Central memory CD8-positive, alpha-beta T cell (primary cell): ENCODE measurements at places on chromosomes 11 and 22.

GRCh38 chr22:49704345-49705215, 123.1 kb downstream of the BRD1 start:
- no peak for DNase-seq
- H3K36me3 ChIP-seq, result no peaks in the 10 kb centered on the region
- H3K27ac ChIP-seq, result no peak overlapping the region
- no peak overlapping the region for H3K4me3 ChIP-seq
- H3K4me1 ChIP-seq, result peaks cover 5% of the 10 kb centered on the region

- no peak overlapping the region for H3K27ac ChIP-seq
- peaks cover 47% of the 10 kb centered on the region for H3K27me3 ChIP-seq
- no peaks in the 10 kb centered on the region for H3K36me3 ChIP-seq
- DNase-seq, result no peak
Observed at GRCh38 chr11:19597206-19597605, 115.4 kb upstream of the NAV2 start.

DNA sequence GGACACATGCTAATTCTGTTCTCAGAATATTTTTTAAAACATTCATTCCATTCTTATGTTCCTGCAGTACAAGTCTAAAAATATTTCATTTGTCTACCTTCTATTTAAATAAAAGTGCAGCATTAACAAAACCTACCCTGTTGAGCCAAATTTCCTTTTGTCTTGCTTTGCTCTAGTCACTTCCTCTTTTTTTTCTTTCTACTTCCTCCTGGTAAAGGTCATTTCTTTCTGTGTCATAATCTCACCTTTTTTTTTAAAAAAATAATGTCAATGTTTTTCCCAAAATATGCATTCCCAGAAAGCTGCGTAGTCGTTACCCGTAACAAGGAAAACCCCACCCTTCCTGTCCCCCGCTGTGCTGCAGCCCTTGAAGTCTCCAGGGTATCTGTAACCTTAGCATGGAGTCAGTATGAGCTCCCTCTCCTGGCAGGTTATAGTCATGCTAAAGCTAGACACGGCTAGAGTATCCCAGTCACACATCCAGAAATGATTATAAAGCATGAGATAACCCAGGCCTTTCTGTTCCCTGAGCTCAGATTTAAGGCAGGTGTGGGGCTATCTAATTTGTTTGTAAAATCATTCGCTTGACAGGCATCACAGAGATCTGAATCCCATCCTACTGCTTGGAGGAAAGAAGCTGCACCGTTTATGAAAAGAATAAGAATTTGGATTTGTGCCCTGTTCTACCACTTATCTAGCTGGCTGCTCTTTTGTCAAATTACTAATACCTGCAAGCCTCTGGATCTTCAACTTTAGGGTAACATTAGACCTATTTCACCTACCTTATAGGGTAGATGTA, 51.1 kb upstream of the EED start:
- H3K4me1 ChIP-seq, result peaks cover 14% of the 10 kb centered on the region
- H3K27ac ChIP-seq, result peak overlapping the region; percentile 67
- H3K27me3 ChIP-seq, result no peaks in the 10 kb centered on the region
- peak overlapping the region; percentile 64 for H3K4me3 ChIP-seq
- DNase-seq, result peak; percentile 30

GRCh38 chr11:75771646-75772410, 3.2 kb downstream of the DGAT2 start:
- no peak for DNase-seq
- peaks cover 31% of the 10 kb centered on the region for H3K27me3 ChIP-seq
- H3K4me1 ChIP-seq, result peaks cover 12% of the 10 kb centered on the region
- H3K27ac ChIP-seq, result no peak overlapping the region
- no peak overlapping the region for H3K4me3 ChIP-seq

- DNase-seq, result no peak
- H3K36me3 ChIP-seq, result peaks cover 5% of the 10 kb centered on the region
Observed at GRCh38 chr11:122979815-122980595, 1.6 kb downstream of the BSX start.

DNA sequence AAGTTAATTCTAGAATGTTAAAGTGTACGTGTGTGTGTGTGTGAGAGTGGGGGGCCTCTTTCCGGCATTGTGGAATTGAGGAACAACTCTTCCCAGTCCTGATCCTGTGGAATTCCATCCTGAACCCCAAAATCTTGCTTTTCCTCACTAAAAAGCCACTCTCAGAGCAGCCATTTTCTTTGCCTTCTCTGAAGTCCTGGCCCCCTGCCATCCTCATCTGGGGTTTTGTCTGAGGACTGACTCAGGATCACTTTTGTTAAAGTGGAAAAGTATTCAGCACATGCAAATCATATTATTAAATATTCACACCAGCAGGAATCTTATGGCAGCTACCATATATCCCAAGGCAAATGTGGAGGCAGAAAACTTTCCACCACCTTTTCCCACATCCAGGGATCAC, 3.8 kb downstream of the SCN4B start:
- no peak overlapping the region for H3K4me3 ChIP-seq
- no peak for DNase-seq
- peaks cover 4% of the 10 kb centered on the region for H3K36me3 ChIP-seq
- H3K27ac ChIP-seq, result no peak overlapping the region

- peaks cover 19% of the 10 kb centered on the region for H3K36me3 ChIP-seq
- H3K4me3 ChIP-seq, result peak overlapping the region; percentile 54
- DNase-seq, result peak; percentile 49
- H3K27ac ChIP-seq, result peak overlapping the region; percentile 89
Observed at GRCh38 chr22:37162221-37163095, 12.7 kb upstream of the IL2RB start.

DNA sequence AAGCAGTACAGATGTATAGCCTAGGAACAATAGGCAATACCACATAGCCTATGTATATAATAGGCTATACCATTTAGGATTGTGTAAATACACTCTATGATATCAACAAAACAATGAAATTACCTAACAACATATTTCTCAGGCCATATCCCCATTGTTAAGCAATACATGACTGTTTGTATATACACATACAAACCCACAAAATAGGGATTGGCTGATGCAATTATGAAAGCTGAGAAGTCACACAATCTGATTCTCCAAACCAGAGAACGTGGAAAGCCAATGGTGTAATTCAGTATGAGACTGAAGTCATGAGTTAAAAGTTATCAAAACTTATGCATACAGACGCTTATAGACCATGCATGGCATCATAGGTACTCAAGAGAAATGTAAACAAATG, 700.1 kb upstream of the RAG2 start:
- H3K27ac ChIP-seq, result no peak overlapping the region
- no peak overlapping the region for H3K4me3 ChIP-seq
- no peak for DNase-seq
- H3K36me3 ChIP-seq, result no peaks in the 10 kb centered on the region

DNA sequence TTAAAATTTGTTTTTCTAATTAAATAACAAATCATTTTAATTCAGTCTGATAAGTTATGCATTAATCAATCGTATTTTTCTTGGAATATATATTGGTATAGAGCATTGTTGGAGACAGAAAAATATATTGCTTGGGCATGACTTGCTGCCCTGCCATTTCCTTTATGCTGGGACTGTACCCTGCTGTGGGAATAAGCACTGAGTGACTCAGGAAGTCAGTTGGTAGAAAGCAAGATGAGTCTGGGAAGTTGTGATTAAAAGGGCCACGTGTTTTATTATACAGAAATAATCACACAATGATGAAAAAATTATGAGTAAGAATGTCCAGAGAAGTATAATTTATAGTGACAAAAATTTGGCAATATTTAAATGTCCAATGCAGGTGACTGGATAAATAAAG, 139.5 kb downstream of the KIF18A start:
- H3K27me3 ChIP-seq, result no peaks in the 10 kb centered on the region
- H3K27ac ChIP-seq, result no peak overlapping the region

- H3K36me3 ChIP-seq, result peaks cover 2% of the 10 kb centered on the region
- H3K27me3 ChIP-seq, result peaks cover 47% of the 10 kb centered on the region
- DNase-seq, result no peak
- H3K4me1 ChIP-seq, result no peaks in the 10 kb centered on the region
Observed at GRCh38 chr11:77031599-77031998, 2.6 kb upstream of the B3GNT6 start.

- H3K27me3 ChIP-seq, result peaks cover 25% of the 10 kb centered on the region
- no peaks in the 10 kb centered on the region for H3K36me3 ChIP-seq
- no peak overlapping the region for H3K4me3 ChIP-seq
- no peaks in the 10 kb centered on the region for H3K4me1 ChIP-seq
- H3K27ac ChIP-seq, result no peak overlapping the region
Observed at GRCh38 chr11:117572129-117572528, 224.9 kb downstream of the DSCAML1 start.

GRCh38 chr11:93193731-93194130, 4.1 kb downstream of the SLC36A4 start:
- H3K36me3 ChIP-seq, result peaks cover 14% of the 10 kb centered on the region
- no peak overlapping the region for H3K4me3 ChIP-seq
- no peak overlapping the region for H3K27ac ChIP-seq
- H3K4me1 ChIP-seq, result peaks cover 15% of the 10 kb centered on the region
- no peaks in the 10 kb centered on the region for H3K27me3 ChIP-seq

DNA sequence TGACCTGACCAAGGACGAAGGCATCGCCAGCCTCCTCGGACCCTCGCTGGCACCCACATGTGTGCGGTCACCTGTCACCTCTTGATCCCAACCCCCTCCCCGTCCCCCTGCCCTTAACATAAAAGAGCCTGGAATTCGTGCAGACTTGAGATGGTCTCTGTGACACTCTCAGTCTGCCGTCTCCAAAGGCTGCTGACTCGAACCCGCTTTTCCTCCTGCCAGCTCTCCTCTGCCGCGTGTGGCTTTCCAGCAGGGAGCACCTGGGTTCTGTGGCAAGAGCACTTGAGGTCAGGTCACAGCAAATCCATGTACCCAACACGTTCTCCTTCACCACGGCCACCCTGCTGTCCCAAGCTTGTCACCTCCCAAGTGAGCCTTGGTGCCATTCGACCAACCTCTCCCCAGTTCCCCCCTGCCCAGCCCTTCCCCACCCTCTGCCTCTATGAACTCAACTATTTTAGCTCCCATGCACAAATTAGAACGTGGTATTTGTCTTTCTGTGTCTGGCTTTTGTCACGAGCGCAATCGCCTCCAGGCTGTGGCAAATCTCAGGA, 207.6 kb downstream of the BRD1 start:
- H3K4me1 ChIP-seq, result peaks cover 21% of the 10 kb centered on the region
- no peak overlapping the region for H3K4me3 ChIP-seq
- H3K27me3 ChIP-seq, result no peaks in the 10 kb centered on the region
- no peak for DNase-seq
- H3K36me3 ChIP-seq, result no peaks in the 10 kb centered on the region

DNA sequence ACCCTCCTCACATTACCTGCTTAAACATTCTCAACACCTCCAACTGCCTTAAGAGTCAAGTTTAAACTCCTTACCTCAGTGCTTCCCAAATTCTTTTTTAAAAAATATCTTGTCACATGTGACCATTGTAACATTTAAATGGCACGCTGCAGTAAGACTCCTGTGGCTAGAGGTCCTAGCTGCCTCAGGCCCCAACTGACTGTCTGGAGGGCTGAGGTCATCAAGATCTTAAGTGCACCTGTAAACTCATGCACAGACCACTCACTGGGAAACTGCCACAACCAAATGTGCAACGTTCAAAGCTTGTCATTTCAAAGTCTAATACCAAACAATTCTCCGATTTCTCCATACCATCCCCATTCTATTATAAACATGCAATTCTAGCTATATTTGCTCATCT, 16.4 kb upstream of the CCDC34 start:
- H3K27ac ChIP-seq, result no peak overlapping the region
- DNase-seq, result no peak
- no peak overlapping the region for H3K4me3 ChIP-seq
- H3K36me3 ChIP-seq, result peaks cover 2% of the 10 kb centered on the region
- H3K4me1 ChIP-seq, result no peaks in the 10 kb centered on the region

- H3K4me3 ChIP-seq, result no peak overlapping the region
- H3K4me1 ChIP-seq, result no peaks in the 10 kb centered on the region
- DNase-seq, result no peak
- H3K27me3 ChIP-seq, result peaks cover 28% of the 10 kb centered on the region
- H3K27ac ChIP-seq, result no peak overlapping the region
Observed at GRCh38 chr11:19573666-19574065, 139.0 kb upstream of the NAV2 start.

DNA sequence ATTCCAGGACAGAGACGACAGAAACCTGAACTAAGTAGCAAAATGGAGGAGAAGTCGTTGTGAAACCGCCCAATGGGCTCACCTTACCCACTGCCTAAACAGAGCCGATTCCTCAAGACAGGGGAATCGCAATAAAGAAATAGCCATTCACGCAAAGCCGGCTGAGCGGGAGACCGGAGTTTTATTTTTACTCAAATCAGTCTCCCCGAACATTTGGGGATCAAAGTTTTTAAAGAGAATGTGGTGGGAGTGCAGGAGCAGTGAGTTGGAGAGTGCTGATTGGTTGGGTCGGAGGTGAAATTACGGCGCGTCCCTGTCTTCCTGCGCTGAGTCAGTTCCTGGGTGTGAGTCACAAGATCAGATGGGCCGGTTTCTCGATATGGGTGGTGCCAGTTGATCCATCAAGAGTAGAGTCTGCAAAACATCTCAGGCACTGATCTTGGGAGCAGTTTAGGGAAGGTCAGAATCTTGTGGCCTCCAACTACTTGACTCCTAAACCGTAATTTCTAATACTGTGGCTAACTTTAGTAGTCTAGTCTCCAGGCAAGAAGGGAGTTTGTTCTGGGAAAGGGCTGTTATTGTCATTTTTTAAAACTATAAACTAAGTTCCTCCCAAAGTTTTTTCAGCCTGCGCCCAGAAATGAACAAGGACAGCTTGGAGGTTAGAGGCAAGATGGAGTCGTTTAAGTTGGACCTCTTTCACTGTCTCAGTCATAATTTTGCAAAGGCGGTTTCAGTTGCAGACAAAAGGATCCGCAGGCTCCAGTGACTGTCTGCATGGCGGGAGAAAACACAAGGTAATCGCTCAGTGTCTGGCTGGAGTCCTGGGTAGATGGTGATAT, 34.1 kb downstream of the OR4D9 start:
- no peak overlapping the region for H3K27ac ChIP-seq
- peaks cover 2% of the 10 kb centered on the region for H3K27me3 ChIP-seq
- no peak for DNase-seq
- peaks cover 7% of the 10 kb centered on the region for H3K36me3 ChIP-seq
- H3K4me1 ChIP-seq, result peaks cover 12% of the 10 kb centered on the region
- no peak overlapping the region for H3K4me3 ChIP-seq

- DNase-seq, result no peak
- H3K4me1 ChIP-seq, result no peaks in the 10 kb centered on the region
- H3K36me3 ChIP-seq, result no peaks in the 10 kb centered on the region
- peaks cover 14% of the 10 kb centered on the region for H3K27me3 ChIP-seq
Observed at GRCh38 chr11:27451244-27451965, 21.2 kb downstream of the LGR4 start.

DNA sequence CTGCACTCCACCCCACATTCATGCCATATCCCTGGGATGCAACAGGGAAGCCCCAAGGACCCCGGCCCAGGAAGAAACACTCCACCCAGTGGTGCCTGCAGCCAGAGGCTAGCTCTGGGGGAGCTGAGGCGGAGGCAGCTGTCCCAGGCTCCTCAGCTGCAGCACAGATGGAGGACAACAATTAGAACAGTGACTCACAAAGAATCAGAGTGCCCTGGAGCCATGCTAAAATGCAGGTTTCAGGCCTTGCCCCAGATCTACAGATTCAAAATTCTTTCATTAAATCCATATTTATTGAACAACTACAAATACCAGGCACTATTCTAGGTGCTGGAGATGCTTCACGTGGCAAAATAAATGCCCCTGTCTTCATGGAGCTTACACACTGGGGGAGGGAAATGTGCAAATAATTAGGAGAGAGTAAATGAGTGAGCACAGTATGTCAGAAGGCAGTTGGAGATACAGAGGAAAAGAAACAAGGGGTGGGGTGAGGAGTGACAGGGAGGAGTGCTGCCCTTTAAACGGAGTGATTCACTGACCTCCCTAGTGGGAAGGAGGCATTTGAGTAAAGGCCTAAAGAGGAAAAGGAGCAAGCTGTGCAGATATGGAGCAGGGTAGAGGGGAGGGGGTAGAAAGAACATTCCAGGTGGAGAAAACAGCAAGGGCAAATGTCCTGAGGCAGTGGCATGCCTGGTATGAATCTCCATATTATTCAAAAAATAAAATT, 73.3 kb upstream of the CSNK2A3 start:
- H3K4me3 ChIP-seq, result no peak overlapping the region
- H3K36me3 ChIP-seq, result no peaks in the 10 kb centered on the region
- H3K27ac ChIP-seq, result no peak overlapping the region
- H3K27me3 ChIP-seq, result peaks cover 40% of the 10 kb centered on the region
- H3K4me1 ChIP-seq, result no peaks in the 10 kb centered on the region
